ENCODE measurements at places on chromosomes 7 and 10. TPM values are rescaled to one million over a fixed set of nuclear protein-coding genes. Genes with fewer than 3 reads are reported as not detected.

GRCh38 chr7:22542669-22543068, 42.7 kb upstream of the STEAP1B start:
- no peak for DNase-seq

GRCh38 chr10:69685802-69686585, 55.9 kb downstream of the FAM241B start:
- no peak for DNase-seq

DNA sequence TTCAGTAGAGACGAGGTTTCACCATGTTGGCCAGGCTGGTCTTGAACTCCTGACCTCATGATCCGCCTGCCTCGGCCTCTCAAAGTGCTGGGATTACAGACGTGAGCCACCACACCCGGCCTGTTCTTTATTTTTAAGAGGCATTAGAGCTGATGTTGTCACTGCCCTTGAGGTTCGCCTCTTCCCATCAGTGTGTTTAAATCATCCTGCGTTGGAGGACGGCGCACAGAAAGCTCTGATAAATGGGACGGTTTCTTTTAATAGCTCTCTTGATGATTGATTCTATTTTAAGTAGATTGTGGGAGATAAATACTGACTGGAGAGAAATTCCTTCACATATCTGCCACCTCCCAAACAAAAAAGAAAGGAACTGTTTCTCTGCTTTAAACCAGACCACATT, 29.0 kb downstream of the UPP1 start:
- DNase-seq: no peak

- no peak for DNase-seq
Measured at GRCh38 chr10:13527864-13528122, 1.0 kb downstream of the BEND7 start.

- no peak for DNase-seq
Measured at GRCh38 chr7:134587750-134588149, 38.8 kb downstream of the AKR1B15 start.

DNA sequence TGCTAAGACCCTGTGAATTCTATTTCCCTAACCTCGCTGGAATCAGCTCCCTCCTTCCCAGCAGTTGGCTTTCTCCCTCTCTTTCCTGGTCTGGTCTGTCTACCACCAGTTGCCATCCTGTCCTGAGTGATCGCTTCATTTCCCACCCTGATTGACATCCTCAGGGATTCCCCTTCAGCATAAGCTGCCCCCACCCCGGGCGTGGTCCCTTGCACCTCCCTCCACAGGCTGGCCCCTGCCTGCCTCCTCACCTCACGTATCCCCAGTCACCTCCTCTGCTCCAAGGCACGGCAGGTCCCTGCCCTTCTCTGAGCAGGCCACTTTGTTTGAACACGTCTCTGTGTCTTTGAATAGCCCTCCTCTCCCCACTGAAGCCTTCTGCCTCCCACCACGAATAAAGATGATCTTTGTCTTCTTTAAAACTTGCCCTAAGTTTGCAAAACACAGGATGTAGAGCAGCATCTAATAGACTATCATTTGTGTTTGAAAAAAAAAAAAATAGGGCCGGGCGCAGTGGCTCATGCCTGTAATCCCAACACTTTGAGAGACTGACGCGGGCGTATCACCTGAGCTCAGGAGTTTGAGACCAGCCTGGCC, 233.5 kb downstream of the CUX1 start:
- DNase-seq: no peak

GPR37 gene
- total RNA-seq: not detected

GRCh38 chr7:50446542-50446960, 3.6 kb downstream of the FIGNL1 start:
- peak; percentile 22 for DNase-seq

GRCh38 chr10:19347621-19348020, 299.0 kb downstream of the MALRD1 start:
- DNase-seq: no peak

- DNase-seq: no peak
Measured at GRCh38 chr7:133797818-133798520, 329.2 kb upstream of the LRGUK start.

DNA sequence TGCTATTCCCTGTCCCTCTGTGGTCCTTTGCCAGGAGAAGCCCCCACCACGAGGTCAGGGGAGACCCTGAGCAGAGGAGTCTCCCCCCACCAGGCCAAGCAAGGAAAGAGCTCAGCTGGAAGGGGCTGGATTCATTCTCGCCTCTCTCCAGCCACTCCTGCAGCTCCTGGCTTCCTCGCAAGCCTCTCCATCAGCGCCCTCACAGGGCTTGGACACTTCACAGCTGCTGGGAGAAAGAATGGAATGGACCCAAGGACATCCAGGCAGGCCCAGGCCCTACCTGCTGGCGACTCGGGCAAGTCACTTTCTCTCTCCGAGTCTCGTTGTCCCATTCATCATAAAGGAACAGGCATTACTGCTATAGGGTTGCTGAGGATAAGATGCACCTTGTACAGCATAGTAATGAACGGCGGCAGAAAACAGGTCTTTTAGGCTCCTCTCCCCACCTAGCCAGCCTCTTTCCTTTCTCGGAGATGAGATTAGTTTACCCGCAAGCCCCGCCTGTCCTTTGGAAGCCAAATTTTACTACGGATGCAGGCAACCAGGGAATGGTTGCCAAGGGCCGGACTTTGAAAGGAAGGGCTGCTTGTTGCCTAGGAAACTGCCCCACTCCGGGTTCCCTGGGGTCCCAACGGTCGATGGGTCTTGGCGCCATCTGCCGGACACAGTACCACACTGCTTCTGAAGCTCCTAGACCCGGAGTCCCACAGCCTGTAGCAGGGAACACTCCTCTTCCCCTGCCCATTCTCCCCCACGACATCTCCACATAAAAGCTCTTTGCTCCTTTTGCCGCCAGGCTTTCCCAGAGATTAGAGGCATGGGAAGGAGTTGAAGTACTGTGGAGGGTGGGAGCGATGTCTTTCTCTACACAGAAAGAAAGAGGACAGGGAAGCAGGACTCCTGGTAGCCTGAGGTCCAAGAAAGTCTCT, 22.3 kb downstream of the IMPDH1 start:
- peak; percentile 65 for DNase-seq

DNA sequence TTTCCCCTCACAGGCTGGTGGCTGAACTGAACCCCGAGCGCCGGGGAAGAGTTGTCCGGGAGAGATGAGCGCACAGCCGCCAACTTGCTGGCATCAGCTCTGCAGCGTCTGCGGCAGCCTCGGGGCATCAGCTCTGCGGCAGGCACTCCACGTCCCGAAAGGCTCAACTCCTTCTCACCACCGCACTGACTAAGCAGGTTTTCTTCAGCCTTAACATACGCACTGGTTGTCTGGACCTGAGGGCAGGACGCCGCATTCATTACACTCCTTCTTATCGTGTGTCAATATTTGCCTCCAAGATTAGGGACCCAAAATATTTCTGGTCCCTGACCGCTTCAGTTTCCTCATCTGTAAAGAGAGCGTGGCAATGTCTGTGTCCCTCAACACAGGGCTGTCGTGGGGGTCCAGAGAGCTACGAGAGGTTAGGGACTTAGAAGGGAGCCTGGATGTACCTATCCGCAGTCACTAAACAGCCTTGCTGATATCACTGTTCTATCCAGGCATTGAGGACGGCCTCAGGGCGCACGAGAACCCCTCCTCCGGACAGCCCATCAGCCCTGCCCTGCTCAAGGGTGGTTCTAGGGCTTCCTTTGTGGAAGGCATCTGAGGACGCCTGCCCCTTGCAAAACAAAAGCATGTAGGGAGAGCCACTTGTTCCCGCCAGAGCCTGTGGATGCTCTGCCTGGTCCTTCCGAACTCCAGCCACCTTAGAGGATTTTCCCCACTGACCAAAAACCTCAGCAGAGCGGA, 42.8 kb upstream of the FIGNL1 start:
- DNase-seq: no peak

DNA sequence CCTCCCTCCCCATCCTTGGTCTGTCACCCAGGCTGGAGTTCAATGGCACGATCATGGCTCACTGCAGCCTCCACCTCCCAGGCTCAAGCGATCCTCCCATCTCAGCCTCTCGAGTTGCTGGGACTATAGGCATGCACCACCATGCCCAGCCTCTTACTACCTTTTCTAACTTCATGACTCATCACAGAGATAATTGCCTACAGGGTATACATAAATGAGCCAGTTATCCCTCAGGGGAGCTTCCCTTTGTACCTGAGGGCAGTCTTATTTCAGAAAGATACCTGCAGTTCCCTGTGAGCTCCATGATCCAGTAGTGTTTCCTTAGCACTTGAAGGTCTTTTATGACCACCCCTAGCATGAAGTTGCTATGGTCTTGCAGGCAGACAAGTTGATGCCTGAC, 94.2 kb upstream of the DNAJC1 start:
- DNase-seq: no peak

DNA sequence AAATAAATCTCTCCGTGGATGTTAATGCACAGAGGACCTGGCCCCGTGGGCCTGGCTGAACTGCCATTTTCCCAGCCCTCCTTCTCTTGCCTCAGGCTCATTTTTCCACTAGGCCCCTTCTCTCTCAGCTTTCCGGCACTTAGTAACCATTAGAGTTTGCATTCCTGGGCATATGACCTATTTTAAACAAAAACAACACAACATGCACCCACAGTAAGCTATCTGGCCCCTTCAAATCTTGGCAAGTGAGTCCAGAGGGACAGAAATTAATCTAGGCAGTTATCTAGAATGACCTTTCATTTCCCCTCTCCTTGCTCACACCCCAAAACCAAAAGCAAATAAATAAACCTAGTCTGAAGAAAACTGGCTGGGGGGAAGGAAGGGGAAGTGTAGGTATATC, 11.7 kb downstream of the FBXW4 start:
- DNase-seq: no peak

CYP3A4 gene
- not detected for total RNA-seq

WDFY4 gene
- 0.93 TPM for total RNA-seq

GRCh38 chr7:15571301-15571878, 9.6 kb upstream of the AGMO start:
- DNase-seq: no peak

PRLHR gene
- total RNA-seq: not detected

CUBN gene
- 0.76 TPM for total RNA-seq

DNA sequence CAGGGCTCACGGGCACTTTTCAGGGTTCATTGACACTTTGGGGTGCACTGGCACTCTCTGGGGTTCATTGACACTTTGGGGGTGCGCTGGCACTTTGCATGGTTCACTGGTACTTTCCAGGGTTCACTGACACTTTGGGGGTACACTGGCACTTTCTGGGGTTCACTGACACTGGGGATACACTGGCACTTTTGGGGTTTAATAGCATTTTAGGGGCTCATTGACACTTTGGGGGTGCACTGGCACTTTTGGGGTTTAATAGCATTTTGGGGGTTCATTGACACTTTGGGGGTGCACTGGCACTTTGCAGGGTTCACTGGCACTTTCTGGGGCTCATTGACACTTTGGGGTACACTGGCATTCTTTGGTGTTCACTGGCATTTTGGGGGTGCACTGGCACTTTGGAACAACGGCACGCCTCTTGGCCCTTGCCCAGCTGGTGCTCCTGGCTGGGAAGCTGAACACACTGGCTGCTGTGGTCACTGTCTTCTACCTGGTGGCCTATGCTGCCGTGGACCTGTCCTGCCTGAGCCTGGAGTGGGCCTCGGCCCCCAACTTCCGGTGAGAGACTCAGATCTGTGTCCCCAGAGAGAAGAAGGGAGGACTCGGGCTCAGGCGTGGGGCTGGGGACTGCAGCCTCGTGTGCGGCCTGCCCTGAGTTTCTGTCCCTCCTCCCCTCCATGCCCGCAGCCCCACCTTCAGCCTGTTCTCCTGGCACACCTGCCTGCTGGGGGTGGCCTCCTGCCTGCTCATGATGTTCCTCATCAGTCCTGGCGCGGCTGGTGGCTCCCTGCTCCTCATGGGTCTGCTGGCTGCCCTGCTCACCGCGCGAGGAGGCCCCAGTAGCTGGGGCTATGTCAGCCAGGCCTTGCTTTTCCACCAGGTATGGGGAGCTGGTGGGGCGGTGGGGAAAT, 6.2 kb upstream of the TRIP6 start:
- DNase-seq: no peak

GRCh38 chr7:135234727-135235126, 1.1 kb downstream of the STRA8 start:
- DNase-seq: no peak

- no peak for DNase-seq
Measured at GRCh38 chr7:5700391-5700985, 81.0 kb downstream of the RNF216 start.

DNA sequence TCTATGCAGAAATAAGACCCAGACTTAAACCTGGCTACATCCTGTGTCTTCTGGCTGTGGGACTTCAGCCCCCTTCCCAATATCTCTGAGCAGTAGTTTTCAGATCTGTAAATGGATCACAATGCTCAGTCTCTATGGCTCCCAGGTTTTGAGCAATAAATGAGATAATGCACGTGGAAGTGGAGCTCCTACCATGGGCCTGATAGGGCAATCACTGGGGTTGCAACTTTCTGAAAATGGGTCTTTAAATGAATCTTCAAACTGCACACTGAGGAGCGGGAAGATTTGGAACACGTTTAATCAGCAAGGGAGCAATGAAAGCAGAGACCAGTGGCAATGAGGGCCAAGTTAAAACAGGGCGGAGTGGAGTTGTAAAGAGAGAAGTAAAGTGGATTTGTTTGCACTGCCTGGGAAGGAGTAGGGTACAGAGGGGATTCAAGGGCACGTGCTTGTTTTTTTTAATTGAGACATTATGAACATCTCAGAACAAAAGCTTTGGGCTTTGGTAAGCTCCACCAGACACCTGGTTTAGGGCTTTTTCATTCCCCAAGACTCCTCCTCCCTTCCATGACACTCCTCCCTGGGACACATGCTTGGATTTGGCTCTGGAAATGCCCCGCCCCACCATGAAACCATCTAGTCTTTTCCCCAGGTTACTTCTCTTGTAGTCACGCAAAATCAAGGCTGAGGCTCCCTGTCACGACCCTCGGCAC, 42.7 kb downstream of the PAPSS2 start:
- no peak for DNase-seq

DNA sequence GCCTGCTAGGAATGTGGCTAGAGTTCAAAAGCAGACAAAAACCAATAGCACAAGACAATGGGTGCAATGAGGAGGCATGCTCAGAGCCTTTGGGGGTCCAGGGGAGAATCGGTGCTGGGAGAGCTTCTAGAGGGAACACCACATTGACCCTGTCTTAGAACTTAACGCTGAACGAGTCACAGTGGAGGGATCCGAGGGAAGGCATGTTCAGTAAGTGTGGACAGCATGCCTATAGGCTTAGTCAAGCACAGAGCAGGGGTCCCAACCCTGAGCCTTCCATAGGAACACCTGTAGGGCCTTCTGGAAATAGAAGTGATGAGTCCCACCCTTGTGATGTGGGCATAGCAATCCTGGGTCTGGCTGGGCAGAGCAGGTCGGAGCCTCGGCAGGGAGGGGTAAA, 148.7 kb downstream of the PKD1L1 start:
- no peak for DNase-seq

GRCh38 chr7:117127585-117128168, 174.4 kb downstream of the ST7 start:
- DNase-seq: peak; percentile 23

- no peak for DNase-seq
Measured at GRCh38 chr7:40659231-40659630, 524.4 kb downstream of the SUGCT start.

ANXA8L1 gene
- total RNA-seq: not detected
